Smooth muscle cell of the pulmonary artery (primary cell): ENCODE measurements at places on chromosomes 3 and 15. TPM values are rescaled to one million over a fixed set of nuclear protein-coding genes. Genes with fewer than 3 reads are reported as not detected.

SLC28A1 gene
- total RNA-seq: 0.10 TPM in 1 of 2 replicates, not detected in the other

TMEM212 gene
- total RNA-seq: not detected in 2 replicates

CCR5 gene
- total RNA-seq: not detected in 2 replicates

SCN11A gene
- under 0.01 TPM in 1 of 2 replicates, not detected in the other for total RNA-seq

DUOXA1 gene
- total RNA-seq: 0.07 TPM in 1 of 2 replicates, not detected in the other

GOLGA8Q gene
- 1.1 and 1.9 TPM in 2 replicates for total RNA-seq

TBL1XR1 gene
- total RNA-seq: 278 and 297 TPM in 2 replicates
